Activated CD4-positive, alpha-beta T cell treated with anti-CD3 and anti-CD28 coated beads, Interleukin-10, Interleukin-2, amounts not matched to agents 100 ng/mL and 50 ng/mL, durations not matched to agents 16 hours and 8 hours (primary cell): ENCODE measurements at places on chromosomes 13 and 19.
A peak's percentile ranks its signal among the peaks of the same experiment; 100 is the strongest.

GRCh38 chr13:73715114-73715910, 418.9 kb downstream of the KLF12 start:
- peak; percentile 85 for DNase-seq

DNA sequence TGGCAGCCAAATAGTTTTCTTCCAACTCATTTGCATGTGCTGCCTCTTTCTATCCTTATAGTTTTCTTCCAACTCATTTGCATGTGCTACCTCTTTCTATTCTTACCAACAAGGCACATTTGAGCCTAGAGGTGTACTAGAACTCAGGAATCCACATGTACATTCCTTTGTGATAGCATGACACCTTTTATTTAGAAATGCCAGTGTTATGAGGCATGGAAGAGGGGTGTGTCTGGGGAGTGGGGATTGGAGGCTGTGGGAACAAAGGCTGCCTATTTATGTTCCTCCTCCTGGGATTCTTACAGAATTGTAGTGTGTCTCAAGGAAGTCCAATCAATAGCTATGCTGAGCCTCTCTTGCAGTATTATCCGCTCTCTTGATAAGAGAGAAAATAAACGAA, 966.7 kb downstream of the PCDH17 start:
- DNase-seq = no peak

DNA sequence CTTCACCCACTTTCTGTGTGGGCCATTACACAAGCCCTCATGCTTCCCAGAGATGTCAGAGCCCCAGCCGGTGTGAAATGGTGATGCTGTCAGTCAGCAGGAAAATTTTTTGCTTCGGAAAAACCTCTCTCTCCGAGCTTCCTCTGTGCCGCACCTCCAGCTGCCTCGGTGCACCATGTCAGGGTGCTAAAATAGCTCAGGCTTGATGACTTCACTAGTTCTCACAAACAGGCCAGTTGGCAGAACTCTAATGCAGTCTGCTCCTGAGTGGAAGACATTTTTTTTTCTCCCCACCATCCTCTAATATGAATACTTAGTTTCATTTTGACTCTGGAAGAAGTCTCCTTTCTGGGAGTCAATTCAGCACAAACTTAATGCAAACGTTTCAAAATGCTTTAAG, 71.3 kb downstream of the KLF12 start:
- peak; percentile 74 for DNase-seq

GRCh38 chr19:4580021-4580901, 20.8 kb upstream of the SEMA6B start:
- DNase-seq = no peak

GRCh38 chr19:45151821-45152503, 8.8 kb downstream of the NKPD1 start:
- no peak for DNase-seq

DNA sequence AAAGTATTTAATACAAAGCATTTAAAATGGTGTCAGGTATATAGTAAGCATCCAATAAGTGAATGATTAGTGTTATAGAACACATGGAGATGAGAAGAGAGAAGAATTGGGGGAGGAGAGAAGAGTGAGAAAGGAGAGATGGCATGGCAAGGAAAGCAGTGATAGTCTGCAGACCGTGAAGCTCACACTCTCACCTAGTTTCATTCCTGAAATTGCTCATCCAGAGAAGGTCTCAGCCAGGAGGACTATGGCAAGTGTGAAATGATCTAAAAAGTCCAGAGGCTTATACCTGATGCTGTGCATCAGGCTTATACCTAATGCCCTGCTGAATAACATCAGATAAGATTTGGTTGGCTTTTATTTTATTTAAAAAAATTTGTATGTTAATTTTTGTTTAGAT, 351.6 kb upstream of the KLF12 start:
- peak; percentile 10 for DNase-seq

DNA sequence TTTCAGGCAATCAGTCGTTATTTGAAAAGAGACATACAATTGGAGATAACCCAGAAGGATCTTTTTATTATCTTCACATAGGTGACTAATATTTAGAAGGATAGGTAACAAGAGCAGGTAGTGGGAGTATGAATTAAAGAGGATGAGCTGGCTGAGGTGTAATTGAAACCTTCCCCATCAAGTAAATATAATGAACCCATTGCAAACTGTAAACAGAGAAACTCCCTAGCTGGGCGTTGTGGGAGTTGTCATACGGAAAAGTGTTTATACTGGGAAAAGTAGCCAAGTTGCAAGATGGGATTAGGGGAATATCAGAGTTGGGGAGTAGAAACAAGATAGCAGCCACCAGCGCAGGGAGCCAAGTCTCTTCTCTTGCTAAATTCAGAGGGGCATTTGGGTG, 448.4 kb downstream of the COG6 start:
- DNase-seq = no peak
